ENCODE measurements at places on chromosomes 5 and 9.

DNA sequence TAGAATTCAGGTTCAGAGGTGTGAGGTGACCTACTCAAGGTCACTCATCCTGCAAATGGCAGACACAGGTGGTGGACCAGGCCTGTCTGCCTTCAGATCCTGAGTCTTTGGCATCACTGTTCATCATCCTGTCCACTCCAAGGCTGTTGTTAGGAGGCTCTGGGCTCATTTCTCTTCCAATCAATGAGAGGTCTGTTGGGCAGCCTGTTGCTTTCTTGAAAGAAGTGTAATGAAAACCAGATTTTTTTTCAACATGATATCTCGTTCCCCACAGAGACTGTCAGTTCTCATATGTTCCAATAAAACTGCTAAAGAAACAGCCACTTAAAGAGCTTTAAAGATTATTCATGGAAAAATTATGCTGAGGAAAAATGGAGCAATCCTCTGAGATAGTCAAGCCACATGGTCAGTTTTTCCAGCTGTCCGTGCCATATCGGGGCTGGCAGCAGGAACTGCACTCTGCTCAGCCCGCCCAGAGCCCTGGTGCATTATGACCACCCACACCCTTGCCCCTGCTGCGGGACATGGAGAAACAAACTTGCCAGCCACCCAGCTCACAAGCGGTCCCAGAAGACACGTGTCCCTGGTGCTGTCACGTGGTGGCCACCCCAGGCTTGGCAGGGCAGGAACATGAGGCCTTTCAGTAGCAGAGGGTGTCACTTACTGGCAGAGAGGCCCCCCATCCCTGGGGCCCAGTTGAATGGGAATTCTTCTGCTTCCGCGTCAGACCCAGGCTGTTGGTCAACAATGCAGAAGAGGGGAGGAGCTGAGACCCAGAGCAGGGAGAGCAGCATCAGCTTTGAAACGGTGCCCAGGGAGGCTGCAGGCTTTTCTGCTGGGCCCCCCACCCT, 63.7 kb upstream of the ANGPTL2 start:
- DNase-seq = peak; percentile 79

DNA sequence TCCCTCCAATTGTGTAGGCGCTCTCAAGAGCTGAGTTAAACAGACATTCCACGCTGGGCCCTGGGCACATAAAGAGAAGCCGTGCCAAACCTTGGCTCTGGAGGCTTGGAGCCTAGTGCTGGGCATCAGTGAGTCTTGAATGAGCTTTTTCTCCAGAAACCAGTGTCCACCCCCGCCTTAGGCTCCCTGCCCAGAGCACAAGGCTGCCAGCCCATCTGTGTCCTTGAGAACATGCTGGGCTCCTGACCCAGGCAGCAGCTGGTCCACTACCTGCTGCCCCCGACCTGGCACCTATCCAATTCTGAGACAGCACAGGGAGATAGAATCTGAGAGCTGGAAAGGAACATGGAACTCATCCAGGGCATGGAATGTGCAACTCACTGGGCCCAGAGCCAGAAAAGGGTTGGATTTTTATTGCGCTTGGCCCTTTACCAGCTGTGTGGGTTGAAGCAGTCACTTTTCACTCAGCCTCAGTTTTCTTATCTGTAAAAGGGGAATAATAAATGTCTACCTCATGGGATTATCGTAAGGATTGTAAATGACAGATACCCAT, 92.4 kb upstream of the CPLX2 start:
- peak; percentile 61 for DNase-seq

GRCh38 chr5:1709171-1709803, 90.3 kb downstream of the MRPL36 start:
- DNase-seq = no peak

GRCh38 chr9:135210676-135211523, 123.4 kb downstream of the OLFM1 start:
- no peak for DNase-seq

DNA sequence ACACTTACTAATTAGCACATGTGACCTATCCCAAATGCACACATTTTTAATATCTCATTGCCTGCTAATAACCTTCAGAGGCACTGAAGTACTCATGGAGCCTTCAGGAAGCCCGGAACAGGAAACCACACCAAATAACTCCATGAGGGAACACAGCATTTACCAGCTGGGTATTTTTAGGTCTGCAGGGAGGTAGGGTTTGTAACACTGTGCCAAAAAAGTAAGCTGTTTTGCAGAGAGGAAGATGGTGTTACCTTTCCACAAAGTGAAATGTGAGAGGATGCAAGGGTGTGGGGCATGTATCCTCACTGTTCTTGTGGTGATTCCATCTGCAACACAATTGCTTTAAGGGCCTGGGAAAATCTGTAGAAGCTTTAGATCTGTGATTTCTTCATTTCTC, 64.4 kb downstream of the NUDT12 start:
- DNase-seq = no peak

- no peak for DNase-seq
Observed at GRCh38 chr5:89350684-89351083, 467.7 kb upstream of the MEF2C start.

DNA sequence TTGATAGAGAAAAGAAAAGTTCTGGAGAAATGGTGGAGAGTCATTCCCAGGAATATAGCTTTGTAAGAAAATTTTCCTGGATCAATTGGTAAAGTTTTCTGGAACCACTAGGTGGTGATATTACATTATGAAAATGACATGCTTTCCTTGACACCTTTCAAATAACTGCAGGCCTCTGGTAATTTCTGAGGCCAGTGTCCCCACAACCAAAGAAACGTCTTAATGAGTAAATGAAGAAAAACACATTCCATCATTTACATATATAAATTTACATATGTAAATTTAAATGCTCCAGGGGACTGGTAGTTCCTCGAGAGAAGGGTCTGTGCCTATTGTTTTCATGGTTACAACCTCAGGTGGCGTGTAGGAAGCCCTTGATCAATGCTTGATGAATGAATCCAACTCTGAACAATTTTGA, 17.2 kb upstream of the RGS3 start:
- no peak for DNase-seq

DNA sequence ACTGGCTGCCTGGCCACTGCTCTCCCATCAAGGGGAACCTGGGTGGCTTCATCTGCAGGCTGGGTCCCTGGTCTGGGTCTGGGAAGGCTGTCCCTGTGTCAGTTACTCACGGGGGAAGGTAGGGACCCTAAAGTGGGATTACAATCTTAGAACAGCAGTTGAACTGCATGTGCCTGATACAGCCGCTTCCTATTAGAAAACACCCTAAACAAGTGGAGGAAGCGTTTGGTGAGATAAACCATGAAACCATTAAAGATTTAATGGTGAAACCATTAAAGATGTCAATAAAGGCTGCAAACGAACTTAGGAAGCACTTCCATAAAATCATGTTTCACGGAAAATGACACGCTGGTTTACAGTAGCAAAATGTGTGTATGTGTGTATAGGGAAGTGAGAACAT, 2.5 kb upstream of the GFI1B start:
- no peak for DNase-seq

DNA sequence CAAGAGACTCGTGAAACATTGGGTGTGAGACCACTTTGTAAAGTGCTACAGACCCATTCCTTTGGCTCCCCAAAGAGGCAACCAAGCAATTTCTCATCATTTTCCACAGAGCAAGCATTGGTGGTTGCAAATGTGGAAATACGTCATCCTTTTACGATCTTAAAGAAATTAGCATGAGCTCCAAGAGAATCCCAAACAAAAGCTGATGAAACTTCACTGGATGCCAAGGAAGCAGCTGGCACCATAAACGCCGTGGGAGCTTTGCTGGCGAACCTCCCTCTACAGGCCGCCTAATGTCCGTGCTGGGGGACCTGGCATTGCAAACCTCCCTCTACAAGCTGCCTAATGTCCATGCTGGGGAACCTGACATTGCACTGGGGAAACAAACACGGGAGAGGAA, 432.4 kb downstream of the ACTL7B start:
- DNase-seq = no peak
